ENCODE measurements at places on chromosomes 2 and 18. TPM values are rescaled to one million over a fixed set of nuclear protein-coding genes. Genes with fewer than 3 reads are reported as not detected.

Gene STARD6
- 1.3 TPM for total RNA-seq

Gene DNPEP
- total RNA-seq = 56.4 TPM

Gene MAPK4
- total RNA-seq = not detected

Gene TMEM185B
- total RNA-seq = 33.4 TPM

Gene DUSP2
- 4.9 TPM for total RNA-seq
